ENCODE measurements at places on chromosomes 13 and 19.

DNA sequence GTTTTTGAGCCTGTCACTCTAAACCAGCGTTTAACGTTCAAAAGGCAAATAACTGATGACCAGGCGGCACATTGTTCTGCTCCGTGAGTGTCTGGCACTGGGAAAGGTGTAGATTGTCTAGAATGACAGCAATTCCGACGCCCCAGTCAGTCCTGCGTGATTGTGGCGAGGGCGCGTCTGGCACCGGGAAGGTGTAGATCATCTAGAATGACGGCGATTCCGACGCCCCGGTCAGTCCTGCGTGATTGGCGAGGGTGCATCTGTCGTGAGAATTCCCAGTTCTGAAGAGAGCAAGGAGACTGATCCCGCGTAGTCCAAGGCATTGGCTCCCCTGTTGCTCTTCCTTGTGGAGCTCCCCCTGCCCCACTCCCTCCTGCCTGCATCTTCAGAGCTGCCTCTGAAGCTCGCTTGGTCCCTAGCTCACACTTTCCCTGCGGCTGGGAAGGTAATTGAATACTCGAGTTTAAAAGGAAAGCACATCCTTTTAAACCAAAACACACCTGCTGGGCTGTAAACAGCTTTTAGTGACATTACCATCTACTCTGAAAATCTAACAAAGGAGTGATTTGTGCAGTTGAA is 26.1 kb upstream of the NDUFS7 start:
- DNase-seq, result no peak

GRCh38 chr19:2949939-2950285 is 5.1 kb upstream of the ZNF77 start:
- no peak for DNase-seq

DNA sequence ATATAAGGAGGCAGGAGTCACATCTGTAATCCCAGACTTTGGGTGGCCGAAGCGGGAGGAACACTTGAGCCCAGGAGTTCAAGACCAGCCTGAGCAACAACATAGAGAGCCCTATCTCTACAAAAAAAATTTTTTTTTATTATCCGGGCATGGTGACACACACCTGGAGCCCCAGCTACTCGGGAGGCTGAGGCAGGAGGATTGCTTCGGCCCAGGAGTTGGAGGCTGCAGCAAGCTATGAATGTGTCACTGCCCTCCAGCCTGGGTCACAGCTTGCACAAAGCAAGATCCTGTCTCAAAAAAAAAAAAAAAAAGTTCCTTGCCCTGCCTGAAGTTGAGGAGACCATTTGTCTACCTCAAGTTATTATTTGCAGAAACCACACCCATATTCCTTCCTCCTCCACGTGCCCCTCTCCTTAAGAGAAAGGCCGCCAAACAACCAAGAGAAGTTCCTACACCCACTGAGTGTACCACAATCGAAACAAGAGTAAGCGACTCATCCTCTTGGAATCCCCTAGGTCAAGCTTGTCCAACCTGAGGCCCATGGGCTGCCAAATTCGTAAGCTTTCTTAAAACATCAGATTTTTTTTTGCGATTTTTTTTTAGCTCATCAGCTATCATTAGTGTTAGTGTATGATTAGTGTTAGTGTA is 2.2 kb downstream of the ABCC4 start:
- no peak for DNase-seq

- DNase-seq, result no peak
Observed at GRCh38 chr13:33639158-33639557, 178.8 kb upstream of the RFC3 start.

DNA sequence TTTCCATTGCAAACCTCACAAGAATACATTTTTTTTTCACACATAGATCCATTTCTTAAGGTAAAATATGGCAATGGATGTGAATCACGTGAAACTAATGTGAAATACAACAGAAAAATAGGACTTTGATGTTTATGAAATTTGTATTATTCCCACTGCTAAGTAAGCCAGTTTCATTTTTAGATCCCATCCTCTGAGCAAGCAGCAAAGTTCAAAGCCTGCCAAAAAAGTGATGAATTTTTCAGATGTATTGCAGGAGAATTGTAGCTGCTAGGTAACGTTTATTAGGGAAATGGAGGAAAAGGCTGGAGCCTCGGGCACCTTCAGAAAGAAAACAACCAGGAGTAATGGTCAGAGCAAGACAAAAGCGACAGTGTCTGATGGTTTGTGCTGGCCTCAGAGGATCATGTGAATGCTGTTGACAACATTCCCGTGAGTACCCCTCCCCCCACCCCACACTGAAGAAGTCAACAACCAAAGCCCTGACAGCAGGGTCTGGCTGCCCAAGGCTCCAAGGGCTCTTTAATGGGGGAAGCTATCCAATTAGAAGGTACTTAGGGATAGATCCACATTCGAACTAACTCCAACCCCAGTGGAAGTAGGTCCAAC is 95.5 kb downstream of the OXGR1 start:
- DNase-seq, result no peak

DNA sequence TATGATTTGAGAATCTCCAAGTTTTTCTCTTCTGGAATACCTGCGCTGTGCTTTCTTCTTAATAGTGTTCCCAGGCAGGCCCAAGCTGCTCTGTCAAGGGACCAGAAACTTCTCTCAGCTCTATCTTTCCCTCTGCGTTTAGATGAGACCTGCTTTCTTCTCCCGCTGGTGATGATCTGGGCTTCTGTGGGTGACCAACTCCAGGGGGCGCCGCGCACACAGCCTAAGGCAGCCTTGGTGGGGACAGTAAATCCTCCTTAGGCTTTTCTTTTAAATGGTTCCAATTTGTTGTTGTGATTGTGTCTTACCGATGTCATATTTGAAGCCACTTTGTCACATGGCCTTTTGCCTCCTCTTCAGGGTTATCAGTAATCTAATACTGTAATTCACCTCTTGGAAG is 439.4 kb upstream of the KLF12 start:
- no peak for DNase-seq
